ENCODE measurements at places on chromosomes 1 and 21.

GRCh38 chr1:67722292-67722944, 37.4 kb downstream of the GADD45A start:
- no peak for DNase-seq

GRCh38 chr1:202311875-202312635, 29.7 kb downstream of the UBE2T start:
- DNase-seq, result no peak

- DNase-seq, result no peak
Observed at GRCh38 chr1:20511518-20512428, 3.8 kb upstream of the MUL1 start.

DNA sequence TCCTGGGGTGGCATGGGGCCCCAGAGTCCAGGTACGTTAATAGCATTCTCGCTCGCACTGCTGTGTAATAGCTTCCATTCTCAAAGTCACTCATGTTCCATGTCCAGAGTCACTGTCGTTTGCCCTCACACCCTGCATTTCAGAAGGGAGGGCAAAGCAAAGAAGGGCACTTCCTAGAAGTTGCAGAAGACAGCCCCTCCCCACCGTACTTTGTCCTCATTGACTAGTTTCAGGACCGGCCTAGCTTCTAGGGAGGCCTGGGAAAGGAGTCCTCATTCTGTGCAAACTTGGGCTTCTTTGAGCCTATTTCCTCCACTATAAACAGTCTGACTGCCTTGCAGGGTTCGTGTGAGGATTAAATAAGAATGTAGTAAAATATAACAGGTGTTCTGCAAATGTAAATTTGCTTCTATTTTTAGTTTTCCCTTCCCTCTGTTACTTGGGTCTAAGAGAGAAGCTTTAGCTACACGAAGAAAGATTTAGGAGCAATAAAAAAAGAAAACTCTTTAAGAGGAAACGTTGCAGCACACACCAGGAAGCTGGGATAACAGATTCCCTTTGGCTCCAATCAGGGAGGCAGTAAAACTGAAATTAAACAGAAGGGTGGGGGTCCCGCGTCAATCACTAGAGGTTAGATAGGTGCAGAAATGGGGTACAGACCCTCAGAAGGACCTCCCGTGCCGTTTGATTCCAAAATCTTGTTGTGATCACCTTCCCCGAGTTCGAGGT, 40.1 kb downstream of the ACTL8 start:
- DNase-seq, result no peak

DNA sequence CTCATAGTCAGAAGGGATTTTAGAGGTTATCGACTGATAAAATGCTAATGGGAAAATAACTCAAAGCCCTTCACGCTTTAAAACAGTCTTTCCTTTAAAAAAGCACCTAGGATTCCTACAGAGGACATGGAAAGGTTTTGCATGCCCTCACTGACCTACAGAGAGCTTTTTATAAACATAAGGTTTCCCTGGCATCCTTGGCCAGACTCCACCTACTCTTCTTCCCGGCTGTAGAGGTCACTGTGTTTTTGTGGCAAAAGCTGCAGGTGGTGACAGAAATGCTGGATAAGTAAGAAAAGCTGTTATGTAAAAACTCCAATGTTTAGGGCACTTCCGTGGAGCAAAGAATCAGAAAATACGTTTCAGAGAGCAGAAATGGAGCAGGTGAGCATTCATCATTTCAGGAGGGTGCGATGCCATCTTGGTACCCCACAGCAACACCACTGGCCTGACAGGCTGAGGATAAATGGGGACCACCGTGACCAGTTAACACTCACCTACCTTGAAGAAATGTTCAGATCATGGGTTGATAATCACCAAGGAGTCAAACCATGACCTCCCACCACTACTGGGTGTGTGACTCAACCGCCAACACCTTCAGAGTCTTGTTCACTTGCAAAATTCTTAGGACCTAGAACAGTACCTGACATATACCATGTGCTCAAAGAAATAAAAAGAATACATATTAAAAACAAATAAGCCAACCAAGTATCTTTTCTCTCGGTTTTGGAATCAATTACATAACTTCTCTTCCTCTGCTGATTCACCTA, 46.6 kb downstream of the SSBP3 start:
- DNase-seq, result no peak

DNA sequence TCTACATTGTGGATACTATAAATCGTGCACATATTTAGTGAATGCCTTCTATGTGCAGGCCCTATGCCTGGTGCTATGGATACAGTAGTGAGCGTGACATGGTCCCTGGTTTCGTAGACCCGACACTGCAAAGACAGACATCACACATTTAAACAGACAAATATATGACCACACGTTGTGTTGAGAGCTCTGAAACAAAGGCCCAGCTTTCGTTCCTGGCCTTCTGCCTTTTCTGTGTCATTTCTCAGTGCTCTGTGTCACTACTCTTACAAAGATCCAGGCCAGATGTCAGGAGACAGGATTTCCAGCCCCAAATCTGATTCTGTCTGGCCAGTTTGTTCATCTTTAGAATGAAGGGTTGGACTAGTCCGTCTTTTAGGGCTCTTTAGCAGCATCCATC, 19.3 kb upstream of the TRABD2B start:
- DNase-seq, result no peak

DNA sequence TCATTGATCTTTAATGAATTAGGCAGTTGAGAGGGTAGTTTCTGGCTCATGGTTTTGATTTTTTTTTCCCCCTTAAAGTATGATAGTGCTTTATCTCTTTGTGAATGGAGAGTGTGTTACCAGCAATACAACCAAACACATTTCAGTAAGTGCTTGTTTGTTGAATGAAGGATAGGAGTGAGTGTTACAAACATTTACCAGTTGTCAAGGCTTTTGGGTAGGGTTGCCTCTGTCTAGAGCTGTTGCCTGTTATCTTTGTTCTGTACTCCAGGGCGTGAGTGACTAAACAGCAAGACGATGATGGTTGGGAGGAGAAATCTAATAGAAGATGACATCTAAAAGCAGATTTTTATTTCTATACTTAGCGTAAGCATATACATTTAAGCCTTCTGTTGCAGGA, 21.5 kb downstream of the MAP3K7CL start:
- no peak for DNase-seq

GRCh38 chr21:17003763-17004373, 509.0 kb upstream of the CXADR start:
- DNase-seq, result no peak

DNA sequence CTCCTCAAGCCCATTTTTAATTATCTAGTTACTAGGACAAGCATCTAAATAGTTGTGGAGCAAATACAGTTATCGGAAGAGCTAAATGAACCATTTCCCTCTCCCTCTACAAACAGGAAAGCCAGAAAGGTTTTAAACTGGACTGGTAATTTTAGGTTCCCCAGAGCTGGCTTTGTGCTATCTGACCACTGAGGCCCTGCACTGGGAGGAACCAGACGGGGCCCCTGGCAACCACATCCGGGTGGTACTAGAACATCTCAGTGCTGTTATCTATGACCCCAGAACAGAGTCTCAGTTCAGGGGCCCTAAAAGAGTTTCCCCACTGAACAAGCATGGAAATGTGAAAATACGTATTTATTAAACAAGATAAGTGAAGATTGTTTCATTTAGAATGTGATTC, 7.7 kb upstream of the RSPH1 start:
- DNase-seq, result no peak

DNA sequence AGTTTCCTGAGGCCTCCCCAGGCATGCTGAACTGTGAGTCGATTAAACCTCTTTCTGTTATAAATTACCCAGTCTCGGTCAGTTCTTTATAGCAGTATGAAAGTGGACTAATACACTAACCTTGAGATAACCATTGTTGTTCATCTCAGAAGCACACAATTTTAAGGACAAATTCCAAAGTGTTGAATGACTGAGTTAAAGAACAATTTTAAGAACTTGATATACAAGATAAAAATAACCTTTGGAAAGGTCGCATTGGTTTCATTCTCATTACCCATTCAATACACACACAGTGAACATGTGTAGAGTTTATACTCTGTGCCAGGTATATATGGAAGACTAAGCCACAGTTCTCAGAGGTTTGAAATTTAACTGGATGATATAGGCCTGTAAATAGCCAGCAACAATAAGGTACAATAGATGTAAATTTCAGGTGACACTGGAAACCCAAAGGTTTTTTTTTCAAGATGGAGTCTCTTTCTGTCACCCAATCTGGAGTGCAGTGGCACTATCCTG, 19.1 kb upstream of the SRSF10 start:
- DNase-seq, result no peak

DNA sequence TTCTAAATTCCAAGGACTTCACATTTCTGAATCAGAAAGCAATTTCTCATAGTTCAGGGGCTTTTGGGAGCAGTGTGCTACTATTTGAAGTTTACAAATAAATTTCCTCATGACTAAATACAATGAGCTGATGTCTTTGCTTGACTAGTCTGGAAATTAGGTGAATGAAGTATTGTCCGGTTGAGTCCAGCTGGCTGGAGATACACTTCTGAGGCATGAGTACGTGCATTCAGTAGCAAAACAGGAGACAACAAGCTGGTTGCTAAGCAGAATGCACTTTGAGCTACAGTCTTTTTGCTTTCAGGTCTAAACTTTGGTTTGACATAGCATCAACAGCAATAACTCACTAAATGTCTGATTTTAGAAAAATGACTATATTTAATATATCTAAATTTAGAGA, 27.1 kb downstream of the ZNHIT6 start:
- DNase-seq, result peak; percentile 45

GRCh38 chr21:23887725-23888306, 1719.5 kb downstream of the MRPL39 start:
- no peak for DNase-seq

GRCh38 chr1:196309386-196309785, 298.9 kb downstream of the KCNT2 start:
- no peak for DNase-seq

- no peak for DNase-seq
Observed at GRCh38 chr1:4173731-4174130, 273.7 kb upstream of the C1orf174 start.

GRCh38 chr21:43006874-43007208, 32.5 kb downstream of the PKNOX1 start:
- DNase-seq, result no peak

- DNase-seq, result no peak
Observed at GRCh38 chr1:211101481-211101880, 32.5 kb downstream of the KCNH1 start.

DNA sequence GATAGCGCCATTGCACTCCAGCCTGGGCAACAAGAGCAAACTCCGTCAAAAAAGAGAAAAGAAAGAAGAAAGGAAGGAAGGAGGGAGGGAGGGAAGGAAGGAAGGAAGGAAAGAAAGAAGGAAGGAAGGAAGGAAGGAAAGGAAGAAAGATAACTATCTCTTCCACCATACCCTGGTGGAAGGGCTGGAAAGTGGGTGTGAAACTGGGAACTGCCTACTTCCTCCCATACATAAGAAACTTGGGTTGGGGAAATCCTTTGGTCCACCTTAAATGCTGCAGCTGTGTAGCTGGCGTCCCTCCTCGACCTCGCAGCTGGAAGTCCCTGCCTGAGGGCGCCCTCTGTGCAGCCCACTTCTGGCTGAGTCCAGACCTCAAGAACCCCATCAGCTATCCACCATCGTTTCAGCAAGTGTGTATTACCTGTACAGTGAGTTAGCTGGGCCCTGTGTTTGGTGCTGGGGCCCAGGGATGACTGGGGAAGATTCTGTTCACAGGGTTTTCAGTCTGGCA, 4.6 kb upstream of the FAM167B start:
- no peak for DNase-seq

DNA sequence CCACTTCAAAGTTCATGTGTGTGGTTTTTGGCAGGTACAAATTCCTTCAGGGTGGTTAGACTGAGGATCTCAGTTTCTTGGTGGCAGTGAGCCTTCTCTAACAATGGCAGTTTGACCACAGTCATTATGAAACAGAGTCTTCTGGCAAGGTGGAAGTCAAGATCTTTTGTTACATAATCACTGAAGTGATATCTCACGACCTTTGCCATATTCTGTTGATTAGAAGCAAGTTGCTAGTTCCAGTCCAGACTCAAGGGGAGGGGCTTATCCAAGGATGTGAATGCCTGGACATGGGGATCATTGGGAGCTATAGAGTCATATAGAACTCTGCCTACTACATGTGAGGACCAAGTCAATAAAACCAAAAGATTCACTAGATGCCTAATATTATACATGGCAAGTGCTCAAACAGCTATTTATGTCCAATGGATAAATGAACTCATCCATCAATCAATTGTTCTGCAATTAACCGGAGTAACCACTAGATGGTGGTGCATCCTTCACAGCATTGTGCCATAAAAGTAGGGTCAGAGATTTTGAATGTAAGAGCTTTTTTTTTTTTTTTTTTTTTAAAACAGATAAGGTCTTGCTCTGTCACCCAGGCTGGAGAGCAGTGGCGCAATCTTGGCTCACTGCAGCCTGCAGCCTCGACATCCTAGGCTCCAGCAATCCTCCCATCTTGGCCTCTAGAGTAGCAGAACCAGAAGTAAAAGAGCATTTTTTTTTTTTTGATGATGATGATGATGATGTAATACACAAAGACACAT, 131.9 kb downstream of the CRB1 start:
- DNase-seq, result no peak

DNA sequence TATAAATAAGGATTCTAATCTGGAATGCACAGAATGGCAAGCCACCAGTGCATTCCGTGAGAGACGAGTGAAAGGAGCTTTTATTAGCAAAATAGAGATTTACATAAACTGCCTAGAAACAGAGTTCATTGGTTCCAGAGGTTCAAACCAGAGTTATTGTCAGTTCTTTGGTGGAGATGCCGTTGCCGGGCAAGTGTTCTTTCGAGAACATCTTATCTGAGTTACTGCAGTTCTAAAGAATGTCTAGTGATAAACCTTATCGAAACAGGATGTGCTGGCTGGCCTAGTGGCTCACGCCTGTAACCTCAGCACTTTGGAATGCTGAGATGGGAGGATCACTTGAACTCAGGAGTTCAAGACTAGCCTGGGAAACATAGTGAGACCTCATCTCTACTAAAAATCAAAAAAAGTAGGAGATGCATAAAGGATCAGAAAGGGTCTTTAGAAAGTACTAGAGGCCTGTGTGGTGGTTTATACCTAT, 19.9 kb upstream of the EVI5 start:
- peak; percentile 98 for DNase-seq

DNA sequence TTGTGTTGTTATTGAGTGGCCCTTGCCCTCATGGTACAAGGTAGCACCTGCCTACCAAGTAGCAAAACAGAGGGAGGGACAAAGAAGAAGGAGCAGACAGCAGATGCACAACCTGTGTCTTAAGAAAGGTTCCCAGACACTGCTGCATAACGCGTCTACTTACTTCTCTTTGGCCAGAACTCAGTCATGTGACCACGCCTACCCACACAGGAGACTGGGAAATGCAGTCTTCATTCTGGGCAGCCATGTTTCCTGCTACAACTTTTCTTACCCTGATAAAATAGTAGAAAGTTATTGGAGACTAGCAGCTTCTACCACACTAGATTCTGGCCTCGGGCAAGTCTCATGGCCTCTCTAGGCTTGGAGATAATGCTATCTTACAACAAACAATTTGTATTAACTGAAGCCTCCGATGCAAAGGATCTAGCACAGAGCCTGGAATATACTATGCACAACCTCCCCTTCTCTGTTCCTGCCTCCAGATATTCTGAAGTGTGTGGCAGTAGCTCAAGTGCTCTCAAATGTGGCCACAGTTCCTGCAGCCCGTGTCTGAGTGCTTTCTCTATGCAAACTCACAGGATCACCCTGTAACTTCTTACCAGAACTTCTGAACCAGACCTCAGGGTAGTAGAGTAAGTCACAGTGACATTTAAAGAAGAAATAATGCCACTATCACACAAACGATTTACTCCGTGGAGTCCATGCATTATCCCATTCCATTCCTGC, 34.1 kb upstream of the BTG2 start:
- no peak for DNase-seq

Measured in non-pigmented ciliary epithelial cell (primary cell).